ENCODE measurements at places on chromosomes 16 and 17.

DNA sequence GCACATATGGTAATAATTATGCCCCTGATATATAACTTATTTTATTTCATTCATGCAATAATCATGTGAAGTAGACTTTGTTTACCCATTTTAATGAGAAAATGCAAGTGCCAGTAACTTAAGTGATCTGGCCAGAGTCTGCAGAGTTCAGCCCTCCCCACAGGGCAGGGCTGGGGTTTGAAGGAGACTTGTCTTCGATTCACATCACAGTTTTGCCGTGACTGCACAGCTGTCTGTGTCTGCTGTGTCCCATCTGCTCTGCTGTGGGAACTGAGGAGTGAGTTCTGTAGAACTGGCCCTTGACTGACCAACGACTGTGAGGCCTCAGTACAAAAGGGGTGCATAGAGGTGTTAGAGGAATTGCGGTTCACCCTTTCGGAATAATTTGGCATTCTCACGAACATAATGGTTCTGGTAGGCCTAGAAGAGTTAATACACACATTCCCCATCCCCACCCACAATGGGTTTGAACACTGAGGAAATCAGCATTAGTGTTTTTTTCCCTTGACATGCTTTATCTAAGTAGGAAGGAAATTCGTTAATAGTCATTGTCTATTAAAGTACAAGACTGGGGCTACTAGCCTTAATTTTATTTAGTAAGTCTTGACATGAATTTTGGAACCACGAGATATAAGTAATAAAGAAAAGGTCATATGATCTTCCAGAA lies 113.6 kb upstream of the MON1B start:
- H3K36me3 ChIP-seq = no peaks in the 10 kb centered on the region
- H3K27ac ChIP-seq = no peak overlapping the region
- no peak overlapping the region for H3K4me3 ChIP-seq
- H3K4me1 ChIP-seq = no peaks in the 10 kb centered on the region

- H3K27me3 ChIP-seq = peaks cover 87% of the 10 kb centered on the region
- no peaks in the 10 kb centered on the region for H3K36me3 ChIP-seq
- DNase-seq = no peak
- no peaks in the 10 kb centered on the region for H3K4me1 ChIP-seq
These were observed 122.4 kb upstream of the CDC42EP4 start for GRCh38 chr17:73434154-73434553.

DNA sequence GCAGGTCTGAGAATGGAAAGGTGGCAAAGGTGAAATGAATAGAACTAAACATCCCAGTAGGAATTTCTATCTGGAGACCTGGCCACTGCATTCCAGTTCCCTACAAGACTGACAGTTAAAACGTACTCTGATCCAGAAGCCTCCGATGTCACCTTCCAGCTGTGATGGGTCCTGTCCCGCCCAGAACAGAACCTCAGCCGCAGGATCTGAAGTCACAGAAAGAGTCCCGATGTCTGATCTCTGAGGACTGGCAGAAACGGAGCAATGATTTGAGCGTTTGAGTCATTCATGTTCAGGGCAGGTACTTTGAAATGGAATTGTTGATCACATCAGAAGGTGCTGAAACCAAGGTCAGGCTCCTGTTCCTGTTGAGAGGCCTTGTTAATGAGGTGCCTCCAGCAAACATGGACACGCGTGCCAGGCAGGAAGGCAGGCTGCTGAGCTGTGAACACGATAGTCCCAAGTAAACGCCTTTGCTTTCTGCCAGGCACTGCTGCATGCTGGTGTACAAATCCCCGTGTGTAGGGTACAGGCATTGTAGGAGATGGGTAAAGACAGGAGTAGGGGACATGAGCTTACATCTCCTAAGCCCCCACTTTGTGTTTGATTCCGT lies 61.4 kb downstream of the VAT1L start:
- no peaks in the 10 kb centered on the region for H3K4me1 ChIP-seq
- no peak for DNase-seq
- no peaks in the 10 kb centered on the region for H3K27me3 ChIP-seq
- no peak overlapping the region for H3K4me3 ChIP-seq

DNA sequence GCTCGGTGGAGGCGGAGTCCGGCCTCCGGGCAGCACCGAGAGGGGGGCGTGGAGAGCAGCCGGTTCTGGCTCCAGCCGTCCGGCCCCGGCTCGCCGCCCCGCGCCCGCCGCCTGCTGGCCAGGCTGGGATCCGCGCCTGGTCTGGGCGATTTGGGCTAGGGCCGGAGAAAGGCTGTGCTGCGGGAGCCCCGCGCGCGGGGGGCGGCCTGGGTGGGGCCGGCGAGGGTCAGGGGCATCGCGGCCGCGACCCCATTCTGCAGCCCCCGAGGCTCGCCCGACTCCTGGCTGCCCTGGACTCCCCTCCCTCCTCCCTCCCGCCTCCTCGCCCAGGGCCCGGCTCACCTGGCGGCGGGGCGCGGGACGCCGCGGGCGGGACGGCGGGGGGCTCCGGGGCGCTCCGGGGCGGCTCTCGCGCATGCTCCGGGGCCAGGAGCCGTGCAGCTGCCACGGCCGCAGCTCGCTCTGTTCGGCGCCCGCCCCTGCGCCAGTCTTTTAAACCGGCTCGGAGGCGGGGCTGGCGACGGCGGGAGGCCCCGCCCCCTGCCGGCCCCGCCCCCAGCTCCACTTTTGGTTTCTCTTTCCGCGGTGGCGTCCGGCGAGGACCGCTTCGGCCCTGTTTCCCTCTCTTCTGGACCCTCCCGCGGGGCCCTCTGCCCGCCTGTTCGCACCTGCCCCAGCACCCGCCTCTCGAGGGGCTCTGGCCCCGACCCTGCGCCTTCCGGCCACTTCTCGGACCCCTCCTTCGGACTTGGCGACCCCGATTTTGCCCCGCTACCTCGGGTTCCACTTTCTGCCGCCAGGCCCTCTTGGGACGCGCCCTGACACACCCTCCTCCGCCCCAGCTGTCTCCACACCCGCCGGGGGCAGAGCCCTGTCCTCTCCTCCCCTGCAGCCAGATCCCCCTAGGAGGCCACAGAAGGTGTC lies at the start of gene SOCS1:
TSS of gene SOCS1 (minus strand) at position 468 of the 924 bp plus-strand sequence. CDS start 726 bp downstream, outside the sequence.
- peak within 1 kb of the TSS; percentile 87 for H3K4me3 ChIP-seq
- peaks cover 22% of the 10 kb centered on the region for H3K4me1 ChIP-seq
- H3K27me3 ChIP-seq = no peaks in the 10 kb centered on the region

DNA sequence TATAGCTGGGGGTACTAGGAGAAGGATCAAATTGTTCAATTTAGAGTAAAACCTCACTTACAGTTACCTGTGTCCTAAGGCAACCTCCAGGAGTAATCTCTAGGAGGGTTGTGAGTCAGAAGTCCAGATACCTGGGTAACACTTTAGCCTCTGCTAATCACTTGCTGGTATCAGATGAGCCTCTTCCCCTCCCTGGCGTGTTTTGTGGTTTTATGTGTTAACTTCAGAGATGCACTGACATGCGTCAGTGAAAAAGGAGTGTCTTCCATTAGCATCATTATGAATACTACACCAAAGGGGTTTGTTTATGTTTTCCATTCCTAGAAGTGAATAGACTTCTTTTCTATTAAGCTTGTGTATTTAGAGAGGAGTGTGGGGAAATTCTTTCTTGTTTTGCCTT lies 208.2 kb downstream of the FTO start:
- H3K36me3 ChIP-seq = no peaks in the 10 kb centered on the region
- H3K4me3 ChIP-seq = no peak overlapping the region
- H3K27me3 ChIP-seq = no peaks in the 10 kb centered on the region
- DNase-seq = no peak

DNA sequence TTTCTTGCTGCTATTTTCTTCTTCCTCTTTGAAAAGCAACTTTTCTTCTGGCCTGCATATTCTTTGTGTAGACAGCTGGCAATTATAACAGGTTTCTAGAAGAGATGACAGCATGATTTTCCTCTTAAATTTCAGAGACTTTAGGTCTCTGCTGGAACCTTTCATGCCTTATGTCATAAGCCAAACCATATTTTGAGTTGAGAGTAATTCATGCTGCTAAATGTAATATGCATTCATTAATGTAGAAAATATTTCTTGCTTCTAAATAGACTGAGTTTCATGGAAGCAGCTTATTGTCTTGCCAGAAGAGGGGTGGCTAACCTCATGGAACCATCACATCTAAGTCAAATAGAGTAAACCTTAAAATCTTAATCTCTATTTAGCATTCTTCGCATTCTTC lies 25.9 kb upstream of the ABCA9 start:
- H3K36me3 ChIP-seq = no peaks in the 10 kb centered on the region
- no peaks in the 10 kb centered on the region for H3K27me3 ChIP-seq
- DNase-seq = no peak
- no peak overlapping the region for H3K27ac ChIP-seq
- H3K4me1 ChIP-seq = no peaks in the 10 kb centered on the region

GRCh38 chr17:74274709-74275340 lies 791 bp downstream of the DNAI2 start:
- H3K27me3 ChIP-seq = peaks cover 83% of the 10 kb centered on the region
- H3K4me3 ChIP-seq = no peak overlapping the region
- peaks cover 7% of the 10 kb centered on the region for H3K4me1 ChIP-seq
- no peaks in the 10 kb centered on the region for H3K36me3 ChIP-seq
- H3K27ac ChIP-seq = no peak overlapping the region
- DNase-seq = no peak

GRCh38 chr16:66614161-66614802 lies 9.8 kb downstream of the CMTM3 start:
- no peak overlapping the region for H3K27ac ChIP-seq
- no peaks in the 10 kb centered on the region for H3K27me3 ChIP-seq
- H3K4me3 ChIP-seq = no peak overlapping the region
- DNase-seq = no peak

- H3K4me3 ChIP-seq = no peak overlapping the region
- no peaks in the 10 kb centered on the region for H3K27me3 ChIP-seq
- H3K4me1 ChIP-seq = no peaks in the 10 kb centered on the region
- no peak overlapping the region for H3K27ac ChIP-seq
- no peak for DNase-seq
- H3K36me3 ChIP-seq = no peaks in the 10 kb centered on the region
These were observed 29.1 kb downstream of the POLR3E start for GRCh38 chr16:22326369-22326652.

DNA sequence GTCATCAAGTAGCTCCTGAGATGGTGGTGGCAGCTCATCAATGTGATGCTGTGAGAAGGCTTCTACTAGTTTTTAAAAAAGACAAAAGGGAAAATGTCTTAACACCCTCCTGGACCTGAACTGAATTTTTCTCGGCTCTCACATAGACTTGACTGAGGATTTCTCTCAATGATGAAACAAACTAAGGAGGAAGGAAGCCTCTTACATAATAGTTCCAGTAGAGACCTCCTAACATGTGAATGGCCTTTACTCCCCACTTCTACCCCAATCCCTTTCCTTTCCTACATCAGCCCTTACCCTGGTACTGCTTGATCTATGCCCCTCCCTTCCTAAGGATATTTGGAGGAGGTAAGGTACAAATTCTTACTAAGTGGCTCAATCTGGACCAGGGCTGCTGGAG lies 54.8 kb upstream of the MTMR4 start:
- no peaks in the 10 kb centered on the region for H3K27me3 ChIP-seq
- H3K27ac ChIP-seq = no peak overlapping the region
- H3K36me3 ChIP-seq = no peaks in the 10 kb centered on the region
- no peak for DNase-seq

DNA sequence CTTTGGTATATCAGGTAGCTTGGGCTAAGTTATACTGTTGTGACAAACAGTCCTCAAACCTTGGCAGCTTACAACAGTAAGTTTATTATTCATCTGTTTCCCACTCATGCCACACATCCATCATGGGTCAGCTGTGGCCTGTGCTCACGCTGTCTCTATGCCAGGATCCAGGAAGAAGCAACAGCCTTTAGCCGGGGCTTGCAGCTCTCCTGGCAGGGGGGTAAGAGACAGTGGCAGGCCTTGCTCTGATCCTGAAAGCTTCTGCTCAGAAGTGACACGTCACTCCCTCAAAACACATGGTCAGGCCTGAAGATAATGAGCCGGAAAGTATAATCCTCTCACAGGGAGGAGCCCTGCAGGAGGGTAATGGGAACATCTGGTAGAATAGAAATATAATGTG lies 377.6 kb downstream of the CPPED1 start:
- H3K4me3 ChIP-seq = no peak overlapping the region
- H3K27ac ChIP-seq = no peak overlapping the region
- H3K4me1 ChIP-seq = no peaks in the 10 kb centered on the region
- H3K27me3 ChIP-seq = no peaks in the 10 kb centered on the region
- H3K36me3 ChIP-seq = no peaks in the 10 kb centered on the region

DNA sequence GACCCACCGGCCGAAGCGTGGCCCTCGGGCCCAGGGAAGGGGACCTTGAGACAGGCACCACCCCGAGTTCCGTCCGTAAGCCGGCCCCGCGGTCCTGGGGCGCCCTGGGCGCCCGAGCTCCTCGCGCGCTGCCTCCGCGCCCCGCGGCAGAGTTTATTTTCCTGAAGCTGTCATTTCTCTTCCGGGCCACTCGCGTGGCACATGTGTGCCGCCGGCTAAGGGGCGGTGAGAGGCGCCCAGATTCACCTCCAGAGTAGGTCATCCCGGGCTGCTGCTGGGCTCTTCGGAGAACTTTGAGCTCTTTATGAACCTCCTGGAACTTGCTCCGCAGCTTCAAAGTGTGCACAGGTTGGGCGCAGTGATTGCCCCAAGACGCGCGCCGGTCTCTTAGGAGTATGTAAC lies 489 bp downstream of the ZC3H18 start:
- peak overlapping the region; percentile 74 for H3K4me3 ChIP-seq
- no peak overlapping the region for H3K27ac ChIP-seq
- DNase-seq = peak; percentile 17
- peaks cover 9% of the 10 kb centered on the region for H3K4me1 ChIP-seq

- H3K27me3 ChIP-seq = peaks cover 12% of the 10 kb centered on the region
- no peak overlapping the region for H3K4me3 ChIP-seq
- H3K36me3 ChIP-seq = no peaks in the 10 kb centered on the region
- DNase-seq = no peak
These were observed 18.1 kb upstream of the KRT17 start for GRCh38 chr17:41642252-41643156.

DNA sequence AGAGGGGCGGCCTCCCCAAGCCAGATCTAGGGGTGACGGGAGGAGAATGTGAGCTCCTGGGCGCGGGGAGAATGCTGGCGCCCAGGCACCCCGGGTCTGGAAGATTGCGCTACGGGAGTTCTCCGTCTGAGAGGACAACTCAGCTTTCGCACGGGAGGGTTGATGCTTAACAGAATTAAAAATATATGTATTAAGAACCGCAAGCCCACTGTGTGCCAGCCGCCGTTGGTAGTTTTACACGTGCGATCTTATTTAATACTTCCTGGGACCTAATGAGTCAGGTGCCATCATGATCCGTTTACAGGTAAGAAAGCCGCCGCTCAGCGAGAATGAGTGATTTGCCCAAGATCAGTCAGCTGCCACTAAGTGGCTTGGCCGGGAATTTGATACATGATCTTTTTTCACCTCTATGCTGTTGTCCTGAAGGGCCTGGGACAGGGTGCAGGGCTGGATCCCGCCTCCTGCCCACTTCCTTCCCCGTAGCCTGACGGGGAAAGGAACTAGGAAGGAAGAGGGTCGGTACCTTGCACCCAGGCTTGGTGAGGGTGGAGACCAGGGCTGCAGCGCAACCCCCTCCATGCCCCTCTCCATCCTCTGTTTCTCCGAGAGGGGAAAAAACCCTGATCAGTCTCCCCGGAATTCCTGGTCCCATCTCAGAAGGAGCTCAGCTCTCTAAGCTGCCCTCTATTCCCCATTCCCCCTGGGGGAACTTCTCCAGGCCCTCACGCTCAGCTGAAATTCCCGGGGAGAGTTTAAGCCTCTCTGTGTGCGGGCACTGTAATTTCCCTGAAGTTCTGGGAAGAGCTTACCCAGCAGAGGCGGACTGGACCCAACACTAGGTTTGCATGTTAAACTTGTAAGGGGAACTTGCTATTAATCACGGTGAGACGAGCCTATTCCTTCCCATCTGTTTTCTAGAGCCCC lies 983 bp downstream of the VAT1L start:
- no peak for DNase-seq
- H3K27me3 ChIP-seq = peaks cover 12% of the 10 kb centered on the region
- no peaks in the 10 kb centered on the region for H3K4me1 ChIP-seq
- H3K4me3 ChIP-seq = peak overlapping the region; percentile 57
- no peaks in the 10 kb centered on the region for H3K36me3 ChIP-seq
- H3K27ac ChIP-seq = no peak overlapping the region

All from MM.1S (cell line).